ENCODE measurements at places on chromosomes 2 and 18.

GRCh38 chr2:152466980-152467676, 132.2 kb downstream of the FMNL2 start:
- DNase-seq = no peak

DNA sequence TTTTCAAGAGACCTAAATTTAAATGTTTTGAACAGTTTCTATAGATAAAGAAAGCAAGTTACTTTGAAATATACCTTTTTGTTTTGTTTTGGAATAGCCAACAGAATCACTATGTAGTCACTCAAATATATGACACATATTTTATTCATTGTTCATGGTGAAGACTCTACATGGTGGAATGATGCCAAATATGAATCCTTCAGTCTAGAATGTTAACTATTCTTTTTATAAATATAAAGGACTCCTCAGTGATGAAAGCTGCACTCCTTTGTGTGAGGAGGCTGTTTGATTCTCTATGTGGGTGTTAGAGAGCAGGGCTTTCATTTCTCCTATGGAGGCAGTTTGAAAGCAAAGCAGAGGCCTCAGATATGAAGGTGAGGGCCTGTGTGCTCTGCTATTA, 396.4 kb upstream of the LRRTM1 start:
- no peak for DNase-seq

- no peak for DNase-seq
Measured at GRCh38 chr2:18412980-18413675, 147.3 kb downstream of the RDH14 start.

DNA sequence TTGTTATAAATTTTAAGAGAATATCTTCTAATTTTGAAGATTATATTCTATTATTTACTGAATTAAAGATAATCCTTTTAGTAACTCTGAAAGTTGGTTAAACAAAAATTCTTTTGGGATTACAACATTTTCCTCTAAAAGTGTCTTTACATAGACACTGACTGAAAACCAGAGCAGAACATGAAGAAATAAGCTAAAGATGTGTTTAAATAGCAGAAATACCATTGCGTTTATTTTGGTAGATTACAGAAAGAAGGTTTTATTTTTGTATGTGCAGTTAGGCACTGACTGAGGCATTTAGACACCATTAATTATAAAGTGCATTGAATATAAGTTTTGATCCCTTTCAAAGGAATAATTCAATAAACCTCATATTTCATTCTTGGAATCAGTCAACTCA, 13.5 kb upstream of the NPC1 start:
- DNase-seq = no peak

DNA sequence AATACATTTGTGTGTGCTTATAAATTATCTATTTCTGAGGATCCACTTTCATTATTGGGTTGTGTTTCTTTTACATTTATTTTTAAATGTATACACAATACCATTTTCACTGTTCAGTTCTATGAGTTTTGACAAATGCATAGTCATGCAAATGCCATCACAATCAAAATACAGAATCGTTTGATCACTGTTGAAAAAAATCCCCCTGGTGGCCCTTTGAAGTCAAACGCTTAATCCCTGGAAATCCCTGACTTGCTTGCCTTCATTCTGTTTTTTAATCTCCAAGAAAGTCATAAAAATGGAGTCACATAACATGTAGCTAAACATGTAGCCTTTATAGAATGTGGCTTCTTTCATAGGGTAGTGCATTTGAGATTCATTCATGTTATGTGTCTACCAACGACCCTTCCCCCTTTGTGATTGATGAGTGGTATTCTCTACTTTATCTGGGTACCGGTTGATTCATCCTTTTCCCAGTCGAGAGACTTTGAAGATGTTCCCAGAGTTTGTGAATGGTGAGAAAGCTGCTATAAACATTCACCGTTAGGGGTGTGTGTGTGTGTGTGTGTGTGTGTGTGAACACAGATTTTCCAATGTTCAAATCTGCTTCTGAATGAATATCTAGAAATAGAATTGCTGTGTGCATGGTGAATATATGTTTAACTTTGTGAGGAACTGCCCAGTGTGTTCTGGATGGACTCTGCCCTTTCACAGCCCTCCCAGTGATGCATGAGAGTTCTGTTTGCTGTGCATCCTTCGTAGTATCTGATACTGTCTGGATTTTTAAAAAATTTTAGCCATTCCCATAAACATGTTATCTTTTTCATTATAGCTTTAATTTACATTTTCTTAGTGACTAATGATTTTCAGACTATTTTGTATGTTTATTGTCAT, 173.6 kb downstream of the GALR1 start:
- DNase-seq = no peak

GRCh38 chr2:8478471-8478793, 203.4 kb upstream of the ID2 start:
- DNase-seq = no peak

GRCh38 chr2:230827774-230828271, 36.9 kb upstream of the ITM2C start:
- no peak for DNase-seq

DNA sequence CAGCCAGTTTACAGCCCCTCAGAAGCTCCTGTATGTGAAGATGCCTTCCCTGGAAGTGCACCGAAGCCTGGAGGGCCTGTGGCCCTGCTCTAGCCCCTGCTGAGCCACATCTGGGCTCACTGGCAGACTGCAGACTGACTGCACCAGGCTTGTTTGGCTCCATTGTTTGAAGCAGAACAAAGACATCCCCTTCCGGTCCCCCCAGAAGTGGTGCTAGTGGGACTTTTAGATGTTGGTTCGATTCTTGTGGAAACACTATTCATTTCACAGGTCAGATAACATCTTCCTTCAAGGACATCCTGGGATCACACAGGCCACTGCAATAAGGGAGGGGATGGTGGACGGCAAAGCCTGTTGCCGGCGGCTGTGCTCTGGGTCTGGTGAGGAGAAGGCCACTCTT, 57.8 kb upstream of the CBLN2 start:
- DNase-seq = no peak

DNA sequence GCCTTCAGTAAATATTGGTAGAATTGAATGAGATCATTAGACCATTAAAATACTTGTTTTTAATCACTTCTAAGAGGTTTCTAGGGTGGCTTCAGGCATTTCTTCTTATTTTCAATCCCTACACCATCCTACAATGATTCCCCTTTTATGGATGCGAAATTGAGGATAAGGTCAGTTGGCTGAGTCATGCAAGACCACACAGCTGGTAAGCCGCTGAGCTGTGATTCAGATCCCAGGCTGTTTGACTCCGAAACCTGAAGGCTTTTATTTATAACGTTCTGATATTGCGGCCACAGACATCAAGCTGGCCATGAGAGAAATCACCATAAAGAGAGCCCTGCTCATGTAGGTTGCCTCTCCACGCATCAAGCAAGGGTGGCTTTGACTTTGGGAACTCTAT, 133.4 kb downstream of the VAPA start:
- DNase-seq = no peak

GRCh38 chr2:156784020-156784701, 348.0 kb downstream of the GPD2 start:
- DNase-seq = no peak

GRCh38 chr2:86543335-86543734, 19.9 kb downstream of the CHMP3 start:
- DNase-seq = no peak

- no peak for DNase-seq
Measured at GRCh38 chr2:220194630-220195584, 567.5 kb downstream of the SLC4A3 start.

DNA sequence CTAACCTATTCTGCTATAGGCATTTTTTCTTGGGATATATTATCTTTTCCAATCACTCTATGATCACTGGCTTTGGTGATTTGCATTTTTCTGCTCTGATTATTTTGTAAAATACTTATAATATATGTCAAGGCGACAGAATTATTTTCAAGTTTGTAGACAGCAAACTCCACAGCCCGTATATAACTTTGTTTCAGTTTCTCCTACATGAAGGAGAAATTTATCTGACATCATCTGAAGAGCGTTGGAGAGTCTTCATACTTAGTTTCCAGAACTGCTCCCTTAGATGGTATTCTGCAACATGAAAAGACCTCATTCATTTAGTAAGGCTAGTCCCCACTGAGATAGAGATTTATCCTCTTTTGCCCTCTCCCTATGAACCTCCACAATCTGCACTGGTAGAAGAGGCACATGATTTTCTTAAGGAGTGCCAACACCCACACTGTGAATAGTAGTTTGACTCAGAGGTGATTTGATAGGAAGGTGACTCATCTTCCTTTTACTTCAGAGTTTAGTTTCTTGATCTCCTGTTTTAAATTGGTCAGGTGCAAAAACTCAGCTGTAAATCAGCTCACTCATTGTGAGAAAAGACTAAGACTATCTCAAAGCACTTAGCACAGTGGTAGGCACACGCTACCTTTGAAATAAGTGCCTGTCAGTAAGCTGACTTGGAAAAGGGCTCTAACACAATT, 1848.6 kb upstream of the CELF4 start:
- DNase-seq = no peak

DNA sequence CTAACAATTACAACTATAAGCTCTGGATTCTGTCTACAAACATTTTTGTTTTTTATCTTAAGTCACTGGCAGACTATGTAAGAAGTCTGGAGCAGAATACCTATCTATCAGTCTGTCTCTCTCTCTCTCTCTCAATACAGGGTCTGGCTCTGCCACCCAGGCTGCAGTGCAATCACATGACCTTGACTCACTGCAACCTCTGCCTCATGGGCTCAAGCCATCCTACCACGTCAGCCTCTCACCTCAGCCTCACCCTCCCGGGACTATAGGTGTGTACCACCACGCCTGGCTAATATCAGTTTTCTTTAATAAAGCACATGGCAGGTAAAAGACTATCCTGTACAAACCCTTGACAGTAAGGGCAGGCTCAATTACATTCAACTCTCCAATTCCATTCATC, 96.9 kb downstream of the OSBPL1A start:
- DNase-seq = no peak

DNA sequence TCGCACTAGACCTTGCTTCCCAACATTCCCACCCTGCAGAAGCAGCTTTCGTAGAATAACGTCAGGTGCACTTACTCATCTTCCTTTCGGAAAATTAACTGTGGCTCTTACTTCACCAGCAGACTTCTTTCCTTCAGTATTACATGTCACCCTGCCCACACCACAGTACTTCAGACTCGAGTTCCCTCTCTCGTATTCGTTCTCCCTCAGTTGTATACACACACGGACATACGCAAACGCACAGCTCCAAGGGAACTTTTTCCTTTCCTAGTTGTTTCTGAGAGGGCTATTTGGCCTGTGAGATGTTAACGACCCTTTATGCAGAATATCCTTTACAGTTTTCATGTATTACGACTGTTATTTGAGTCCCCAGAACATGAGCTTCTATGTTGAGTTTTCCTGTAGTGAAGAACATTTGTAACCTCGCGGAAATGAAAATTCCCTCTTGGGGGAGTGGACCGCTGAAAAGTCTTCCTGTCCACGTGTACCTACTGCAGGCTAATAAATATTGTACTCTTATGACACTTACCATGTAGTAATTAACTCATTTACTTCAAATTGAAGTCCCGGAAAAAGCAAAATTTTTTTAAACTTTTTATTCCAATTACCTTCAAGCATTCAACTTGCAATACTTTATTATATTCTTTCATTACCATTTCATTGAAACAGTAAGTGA, 908 bp downstream of the ERLEC1 start:
- DNase-seq = no peak

- DNase-seq = no peak
Measured at GRCh38 chr2:10174173-10174572, 51.6 kb downstream of the RRM2 start.
